Camera-type eye (tissue), 1 donor: ENCODE measurements at places on chromosomes 5 and 9. TPM values are rescaled to one million over a fixed set of nuclear protein-coding genes. Genes with fewer than 3 reads are reported as not detected.

The ADCY2 gene
- total RNA-seq, result 17.5 TPM

The ADAMTSL1 gene
- total RNA-seq, result 85.3 TPM

The CDO1 gene
- total RNA-seq, result 64.5 TPM

The AIF1L gene
- 36.2 TPM for total RNA-seq

The PPP6C gene
- total RNA-seq, result 24.1 TPM

The SLC6A3 gene
- total RNA-seq, result 2.7 TPM
